ENCODE measurements at places on chromosomes 7 and 10. TPM values are rescaled to one million over a fixed set of nuclear protein-coding genes. Genes with fewer than 3 reads are reported as not detected.

GRCh38 chr10:116098411-116099022 lies 174.5 kb downstream of the GFRA1 start:
- DNase-seq: no peak

GRCh38 chr7:93860261-93860660 lies 30.3 kb downstream of the TFPI2 start:
- DNase-seq: no peak

- DNase-seq: no peak
Observed at GRCh38 chr7:20696803-20697333, 81.4 kb downstream of the ABCB5 start.

GRCh38 chr7:16891338-16891737 lies 9.6 kb upstream of the AGR3 start:
- DNase-seq: peak; percentile 61

DNA sequence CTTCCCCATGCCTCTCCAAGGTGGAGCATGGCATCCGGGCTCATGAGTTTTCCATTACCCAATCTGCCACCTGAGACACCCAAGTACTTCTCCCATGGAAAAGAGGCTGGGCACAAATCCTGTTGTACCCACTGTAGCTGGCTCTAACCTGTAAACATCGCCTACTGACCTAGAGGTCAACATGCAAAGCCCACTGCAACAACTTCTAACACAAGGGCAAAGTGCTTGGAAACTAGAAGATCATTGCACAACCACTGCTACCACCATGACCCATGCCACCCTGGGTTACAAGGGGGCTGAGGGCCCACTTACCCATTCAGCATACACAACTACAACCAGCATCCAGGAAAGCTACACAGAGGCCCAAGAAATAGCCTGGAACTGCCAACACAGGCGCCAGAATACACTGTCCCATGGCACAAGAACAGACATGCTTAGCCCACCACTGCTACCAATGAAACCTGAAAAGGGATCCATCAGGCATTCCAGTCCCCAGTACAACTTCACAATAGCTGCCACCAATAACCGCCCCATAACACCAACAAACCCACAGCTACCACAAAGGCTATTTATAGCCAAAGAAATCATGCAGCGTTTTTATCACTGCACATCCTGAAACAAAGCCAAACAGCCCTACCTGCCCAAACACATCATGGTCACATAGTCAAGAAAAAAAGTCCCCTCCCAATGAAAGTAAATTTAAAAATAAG lies 63.4 kb downstream of the RNF32 start:
- no peak for DNase-seq

DNA sequence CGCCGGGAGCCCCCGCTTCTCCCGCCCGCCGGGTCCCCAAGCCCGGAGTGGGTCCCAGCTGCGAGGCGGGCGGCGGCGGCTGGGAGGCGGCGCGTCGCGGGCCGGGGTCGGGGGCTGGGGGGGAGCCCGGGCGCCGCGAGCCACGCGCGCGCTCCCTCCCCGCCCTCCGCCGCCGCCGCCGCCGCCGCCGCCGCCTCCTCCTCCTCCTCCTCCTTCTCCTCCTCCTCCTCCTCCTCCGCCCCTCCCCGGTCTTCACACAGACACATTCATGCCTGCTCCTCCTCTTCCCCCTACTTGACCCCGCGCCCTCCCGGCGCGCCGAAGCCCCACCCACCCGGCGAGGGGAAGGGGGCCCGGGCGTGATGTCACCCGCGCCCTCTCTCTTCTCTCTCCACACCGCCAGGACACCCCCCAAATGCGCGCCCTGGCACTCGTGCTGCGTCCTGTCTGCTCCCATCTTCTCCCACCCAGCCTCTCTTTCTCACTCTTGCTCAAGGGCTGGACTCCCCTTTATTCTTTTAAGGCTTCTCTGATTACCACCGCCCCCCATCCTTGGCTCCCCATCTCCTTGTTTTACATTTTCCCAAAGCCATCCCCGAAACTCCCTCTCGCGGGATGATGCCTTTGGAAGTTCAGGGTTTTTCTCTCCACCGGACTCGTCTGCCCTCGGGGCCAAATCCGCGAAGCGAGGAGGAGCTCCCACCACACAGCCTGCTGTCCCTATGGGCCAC lies 967 bp upstream of the GLI3 start:
- DNase-seq: no peak

- no peak for DNase-seq
Observed at GRCh38 chr10:132078746-132079345, 13.1 kb downstream of the JAKMIP3 start.

DNA sequence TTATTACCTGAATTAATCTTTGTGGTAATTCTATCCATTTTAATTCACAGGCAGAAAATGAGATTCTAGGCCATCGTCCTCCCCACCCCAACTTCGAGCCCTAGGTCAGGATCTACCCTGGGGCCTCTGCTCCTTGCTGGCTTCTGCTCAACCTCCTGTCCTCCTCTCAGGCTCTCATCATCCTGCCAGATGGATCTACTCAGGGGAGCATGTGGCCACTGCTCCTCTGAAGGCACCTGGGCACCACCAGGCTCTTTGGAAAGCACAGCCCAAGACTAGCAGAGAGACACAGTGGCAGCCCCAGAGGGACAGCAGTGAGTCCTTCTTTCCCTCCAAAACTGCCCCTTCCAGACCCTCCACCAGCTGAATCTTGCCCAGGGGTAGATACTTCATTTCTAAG lies 248.2 kb downstream of the TCERG1L start:
- DNase-seq: no peak

GRCh38 chr10:25933653-25934608 lies at the start of gene MYO3A:
Gene MYO3A, plus strand, starts transcription at chr10:25934229. Its CDS starts 17,882 bp downstream, at chr10:25952111.
- DNase-seq: peak; percentile 17

DNA sequence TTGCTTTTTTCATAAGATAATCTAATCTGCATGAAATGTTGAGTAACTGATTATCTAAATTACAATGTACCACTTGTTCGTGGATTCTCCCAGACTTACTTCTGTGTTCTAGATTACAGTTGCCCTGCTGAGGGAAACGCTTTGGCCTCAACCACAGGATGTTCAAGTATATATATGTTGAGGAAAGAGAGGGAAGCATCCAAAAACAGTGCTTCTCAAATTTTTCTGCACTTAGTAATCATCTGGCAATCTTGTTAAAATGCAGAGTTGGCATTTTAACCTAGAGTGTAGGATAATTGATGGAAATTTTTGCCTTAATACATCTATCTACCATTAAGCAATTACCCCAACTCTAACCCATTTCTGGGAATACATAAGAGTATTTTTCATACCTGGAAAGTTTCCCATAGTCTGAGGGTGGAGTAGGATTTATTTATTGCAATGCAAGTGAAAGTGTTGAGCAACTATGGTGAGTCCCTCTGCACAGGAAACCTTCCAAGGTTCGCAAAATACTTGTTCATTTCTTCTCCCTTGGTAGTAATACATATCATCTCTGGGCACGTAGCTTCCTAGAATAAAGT lies 59.6 kb upstream of the C1GALT1 start:
- no peak for DNase-seq

GRCh38 chr7:80087771-80088170 lies 46.9 kb upstream of the GNAI1 start:
- DNase-seq: no peak

DNA sequence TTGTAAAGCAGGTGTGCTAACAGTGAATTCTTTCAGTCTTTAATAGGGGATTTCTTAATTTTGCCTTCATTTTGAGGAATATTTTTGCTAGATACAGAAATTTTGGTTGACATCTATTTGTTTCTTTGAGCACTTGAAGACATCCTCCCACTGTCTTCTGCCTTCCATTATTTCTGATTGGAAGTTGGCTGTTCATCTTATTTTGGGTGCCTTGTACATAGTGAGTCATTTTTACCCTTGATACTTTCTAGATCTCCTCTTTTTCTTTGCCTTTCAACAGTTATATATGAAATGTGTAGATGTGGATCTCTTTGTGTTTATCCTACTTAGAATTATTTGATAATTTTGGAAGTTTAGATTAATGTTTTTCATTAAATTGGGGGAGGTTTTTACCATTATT lies 631.0 kb downstream of the AUTS2 start:
- no peak for DNase-seq

GRCh38 chr10:24707445-24707844 lies 16.2 kb downstream of the ARHGAP21 start:
- DNase-seq: no peak

DNA sequence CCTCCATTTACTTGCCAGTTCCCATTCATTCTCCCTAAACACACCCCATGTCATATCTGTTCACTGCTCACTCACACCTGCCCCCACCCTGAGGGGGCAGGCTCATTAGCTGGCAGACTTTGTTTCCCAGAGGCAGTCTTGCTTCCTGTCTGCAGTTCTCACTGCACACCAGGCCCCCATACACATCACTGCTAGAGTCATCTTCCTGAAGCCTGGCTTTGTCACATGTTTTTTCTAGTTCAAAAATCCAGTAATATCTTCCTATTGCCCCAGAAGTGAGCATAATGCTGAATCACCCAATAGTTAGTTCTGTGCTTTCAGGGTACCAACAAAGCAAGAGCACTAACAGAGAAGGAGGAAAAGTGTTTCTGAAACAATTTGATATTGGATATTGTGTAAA lies 1.9 kb downstream of the LRRC72 start:
- no peak for DNase-seq

GRCh38 chr10:17166699-17167098 lies 34.8 kb downstream of the TRDMT1 start:
- no peak for DNase-seq

The C10orf105 gene
- total RNA-seq: not detected

The OPALIN gene
- total RNA-seq: not detected

The FFAR4 gene
- total RNA-seq: not detected

The CALCR gene
- total RNA-seq: not detected

The AVPI1 gene
- total RNA-seq: 3.9 TPM

The CISD1 gene
- total RNA-seq: 6.3 TPM

The LRRC4 gene
- total RNA-seq: 1.2 TPM

The GALNT11 gene
- 15.2 TPM for total RNA-seq

The LLCFC1 gene
- not detected for total RNA-seq

The GTPBP10 gene
- 39.5 TPM for total RNA-seq

The SGMS1 gene
- 43.5 TPM for total RNA-seq

The MACC1 gene
- 6.2 TPM for total RNA-seq

The CLDN3 gene
- total RNA-seq: not detected

The MACROH2A2 gene
- not detected for total RNA-seq
